NCI-H146 (cell line): ENCODE measurements at places on chromosomes 1 and 21.
A peak's percentile ranks its signal among the peaks of the same experiment; 100 is the strongest.

GRCh38 chr1:199157494-199157893, 518.7 kb downstream of the PTPRC start:
- no peak for DNase-seq

- peak; percentile 70 for DNase-seq
Measured at GRCh38 chr1:88684482-88685258, 597 bp downstream of the PKN2 start.

- no peak for DNase-seq
Measured at GRCh38 chr1:94199398-94199797, 38.0 kb downstream of the ARHGAP29 start.

DNA sequence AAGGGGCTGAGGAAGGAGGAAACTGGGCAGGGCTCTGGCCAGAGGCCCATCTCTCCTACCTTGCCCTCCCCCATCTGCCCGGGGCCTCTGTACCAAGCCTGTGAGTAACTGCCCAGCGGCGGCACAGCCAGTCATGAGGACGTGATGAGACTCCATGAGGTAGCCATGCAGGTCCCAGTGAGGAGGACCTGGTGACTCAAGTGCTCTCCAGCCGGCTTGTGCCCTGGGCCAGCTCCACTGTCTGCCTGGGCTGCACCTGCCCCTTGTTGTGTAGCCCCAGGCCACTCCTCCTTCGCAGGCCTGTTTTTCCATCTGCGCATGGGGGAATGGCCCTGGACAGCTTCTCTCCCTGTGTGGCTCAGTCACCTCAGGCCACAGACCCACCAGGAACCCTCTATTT, 42.0 kb upstream of the PADI1 start:
- DNase-seq, result peak; percentile 49

DNA sequence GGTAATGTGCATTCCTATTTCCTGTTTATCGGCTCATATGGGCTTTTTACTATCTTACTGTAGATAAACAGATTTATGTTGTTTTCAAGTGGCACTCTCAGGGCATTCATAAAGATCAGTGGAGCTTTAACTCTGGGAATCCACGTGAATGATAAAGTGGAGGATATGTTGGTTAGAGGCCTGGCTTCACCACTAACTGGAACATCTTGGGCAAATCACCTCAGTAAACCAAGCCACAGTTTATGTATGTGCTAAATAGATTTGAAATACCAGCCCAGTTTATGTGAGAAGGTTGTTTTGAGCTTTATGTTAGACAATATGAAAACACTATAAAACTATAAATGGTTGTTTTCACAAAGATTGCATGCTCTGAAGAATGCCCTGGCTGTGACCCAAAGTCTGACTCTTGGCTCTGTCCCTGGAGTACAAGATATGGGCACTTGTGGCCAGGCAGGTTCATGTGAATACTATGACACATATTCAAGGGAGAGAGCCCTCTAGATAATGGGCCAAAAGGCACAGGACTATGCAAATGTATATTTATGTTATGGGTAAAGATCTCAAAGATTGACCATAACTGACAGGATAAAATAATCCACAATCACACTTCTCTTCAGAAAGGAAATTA, 36.7 kb downstream of the FAM163A start:
- DNase-seq, result no peak
